ENCODE measurements at places on chromosomes 16 and 17. TPM values are rescaled to one million over a fixed set of nuclear protein-coding genes. Genes with fewer than 3 reads are reported as not detected.

GRCh38 chr17:6570731-6571451, 14.5 kb upstream of the PITPNM3 start:
- no peak for DNase-seq

GRCh38 chr16:22948603-22949368, 134.8 kb downstream of the HS3ST2 start:
- DNase-seq: no peak

DNA sequence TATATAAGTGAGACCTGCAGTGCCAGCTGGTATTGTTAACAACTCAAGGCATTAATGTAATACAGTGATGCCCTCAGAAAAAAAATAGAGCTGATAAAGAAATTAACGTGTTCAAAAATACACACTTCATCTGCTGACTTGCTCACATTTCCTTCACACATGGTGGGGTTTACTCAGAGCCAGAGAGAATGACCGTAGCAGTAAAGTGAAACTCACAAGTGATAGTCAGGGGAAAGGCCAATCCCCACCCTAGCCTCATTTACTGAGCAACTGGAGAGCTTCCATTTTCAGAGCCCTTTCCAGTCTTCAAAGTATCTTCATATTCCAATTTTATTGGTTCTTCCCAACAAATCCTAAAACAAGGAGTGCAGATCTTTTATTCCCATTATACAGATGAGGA, 74.0 kb upstream of the HLF start:
- no peak for DNase-seq

DNA sequence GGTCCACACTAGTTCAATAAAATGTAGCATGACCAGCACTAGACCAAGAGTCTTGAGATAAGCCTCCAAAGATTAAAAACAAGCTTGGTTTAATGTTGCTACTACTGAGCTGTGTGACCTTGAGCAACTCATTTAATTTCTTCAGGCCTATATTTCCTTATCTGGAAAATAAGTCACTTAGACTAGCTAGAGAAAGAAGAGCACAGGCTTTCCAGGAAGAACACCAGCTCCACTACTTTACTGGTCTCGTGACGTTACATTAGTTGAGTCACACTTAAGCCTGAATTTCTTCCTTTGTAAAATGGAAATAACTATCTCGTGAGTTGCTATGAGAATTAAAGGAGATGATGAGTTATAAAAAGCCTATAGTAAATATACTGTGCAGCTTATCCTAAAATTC, 5.4 kb downstream of the HELZ start:
- no peak for DNase-seq

- DNase-seq: no peak
These were observed 4.8 kb upstream of the KRT31 start for GRCh38 chr17:41402161-41402560.

DNA sequence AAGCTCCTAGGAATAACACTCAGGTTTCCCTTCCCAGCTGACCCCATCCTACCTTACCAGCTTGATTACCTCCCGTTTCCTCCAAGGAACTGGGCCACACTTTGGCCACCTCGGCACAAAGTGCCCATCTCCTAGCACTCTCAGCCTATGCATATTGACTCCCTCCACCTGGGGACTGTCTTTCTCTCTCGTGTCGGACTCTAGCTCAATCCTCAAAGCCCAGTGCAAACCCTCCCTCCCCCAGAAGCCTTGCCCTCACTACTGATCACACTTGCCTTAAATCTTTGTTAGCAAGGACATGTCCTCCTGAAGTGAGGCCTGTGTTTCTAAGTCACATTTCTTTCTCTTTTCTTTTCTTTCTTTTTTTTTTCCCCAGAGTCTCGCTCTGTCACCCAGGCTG, 2.6 kb upstream of the RAB26 start:
- no peak for DNase-seq

DNA sequence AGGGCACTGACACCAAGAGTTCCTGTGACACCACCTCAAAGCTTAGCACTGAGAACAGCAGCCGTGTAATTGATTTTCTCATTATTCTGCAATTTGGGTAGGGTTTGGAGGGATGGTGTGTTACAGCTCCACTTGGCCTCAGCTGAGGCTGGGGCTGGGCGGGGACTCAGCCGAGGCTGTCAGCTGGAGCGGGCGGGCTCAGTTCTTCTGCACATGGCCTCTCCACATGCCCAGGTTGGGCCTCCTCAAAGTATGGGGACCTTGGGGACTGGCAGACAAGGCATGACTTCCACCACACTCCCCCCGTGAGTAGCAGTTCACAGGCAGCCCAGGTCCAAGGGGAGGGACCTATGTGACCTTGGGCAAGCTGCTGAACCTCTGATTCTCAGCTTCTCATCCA, 171.5 kb downstream of the IRF8 start:
- no peak for DNase-seq

GRCh38 chr17:80313160-80313829, 52.6 kb downstream of the RNF213 start:
- no peak for DNase-seq

GRCh38 chr16:69526831-69527655, 38.7 kb upstream of the NFAT5 start:
- no peak for DNase-seq

DNA sequence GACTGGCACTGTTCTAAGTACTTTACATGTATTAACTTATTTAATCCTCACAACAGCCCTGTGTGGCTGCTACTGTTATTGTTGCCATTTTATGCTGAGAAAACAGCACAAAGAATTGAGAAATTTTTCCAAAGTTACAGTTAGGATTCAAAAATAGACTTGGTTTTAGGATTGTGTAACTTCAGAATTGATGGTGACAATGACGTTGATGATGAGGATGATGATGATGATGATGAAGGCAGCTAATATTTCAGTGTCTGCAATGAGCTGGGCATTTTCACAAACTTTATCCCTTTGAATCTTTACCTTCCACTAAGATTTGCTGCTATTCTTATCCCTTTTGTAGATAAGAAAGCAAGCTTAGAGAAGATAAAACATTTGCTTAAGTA, 22.1 kb downstream of the PRKCB start:
- DNase-seq: no peak

GRCh38 chr16:16127469-16128116, 95.7 kb downstream of the ABCC6 start:
- DNase-seq: peak; percentile 70

GRCh38 chr17:50204431-50204830, 3.0 kb upstream of the COL1A1 start:
- no peak for DNase-seq

DNA sequence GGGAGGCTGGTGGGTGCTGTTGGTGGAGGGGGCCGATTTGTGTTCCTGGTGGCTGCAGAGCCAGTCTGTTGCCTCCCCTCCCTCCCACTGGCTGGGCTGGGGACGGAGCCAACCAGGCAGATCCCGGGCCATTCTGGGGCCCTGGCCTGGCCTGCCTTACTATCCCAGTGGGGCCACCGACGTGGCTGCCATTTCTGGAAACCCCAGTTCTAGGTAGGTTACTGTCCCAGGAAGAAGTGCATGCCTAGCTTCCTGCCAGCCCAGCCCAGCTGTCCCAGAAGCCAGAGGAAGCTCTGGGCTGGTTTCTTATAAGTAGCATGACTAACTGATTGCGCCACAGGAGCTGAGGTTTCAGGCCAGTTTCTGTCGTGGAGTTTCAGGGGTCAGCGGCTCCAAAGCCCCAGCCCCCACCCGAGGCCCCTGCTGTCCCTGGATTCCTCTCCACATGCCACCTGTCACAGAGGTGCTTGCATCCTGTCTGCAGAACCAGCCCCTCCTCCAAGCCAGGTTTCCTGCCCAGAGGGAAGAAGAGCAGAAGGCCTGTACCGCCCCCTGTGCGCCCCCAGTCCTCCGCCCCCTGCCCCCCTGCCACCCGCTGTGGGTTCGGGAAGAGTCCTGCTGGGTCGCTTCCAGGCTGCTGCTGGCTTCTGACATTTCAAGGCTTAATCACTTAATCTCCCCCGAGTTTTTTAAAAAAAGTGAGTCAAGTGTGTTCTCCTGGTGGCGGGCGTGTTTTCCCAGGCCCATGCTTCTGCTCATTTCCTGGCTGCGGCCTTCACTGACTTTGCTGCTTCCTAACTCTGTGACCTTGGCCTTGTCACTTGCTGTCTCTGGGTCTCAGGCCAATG, 13.2 kb downstream of the IL4R start:
- peak; percentile 60 for DNase-seq

DNA sequence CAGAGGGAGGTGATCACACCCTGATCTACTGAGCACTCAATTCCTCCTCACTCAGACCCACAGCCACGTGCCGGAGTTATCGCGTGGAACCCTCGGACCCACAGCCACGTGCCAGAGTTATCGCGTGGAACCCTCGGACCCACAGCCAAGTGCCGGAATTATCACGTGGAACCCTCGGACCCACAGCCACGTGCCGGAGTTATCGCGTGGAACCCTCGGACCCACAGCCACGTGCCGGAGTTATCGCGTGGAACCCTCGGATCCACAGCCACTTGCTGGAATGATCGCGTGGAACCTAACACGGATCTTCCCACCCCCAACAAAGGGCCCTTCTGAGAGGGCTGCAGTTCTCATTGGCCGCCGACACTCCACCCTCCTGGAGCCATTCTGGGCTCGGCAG, 97.7 kb downstream of the PGS1 start:
- DNase-seq: no peak

DNA sequence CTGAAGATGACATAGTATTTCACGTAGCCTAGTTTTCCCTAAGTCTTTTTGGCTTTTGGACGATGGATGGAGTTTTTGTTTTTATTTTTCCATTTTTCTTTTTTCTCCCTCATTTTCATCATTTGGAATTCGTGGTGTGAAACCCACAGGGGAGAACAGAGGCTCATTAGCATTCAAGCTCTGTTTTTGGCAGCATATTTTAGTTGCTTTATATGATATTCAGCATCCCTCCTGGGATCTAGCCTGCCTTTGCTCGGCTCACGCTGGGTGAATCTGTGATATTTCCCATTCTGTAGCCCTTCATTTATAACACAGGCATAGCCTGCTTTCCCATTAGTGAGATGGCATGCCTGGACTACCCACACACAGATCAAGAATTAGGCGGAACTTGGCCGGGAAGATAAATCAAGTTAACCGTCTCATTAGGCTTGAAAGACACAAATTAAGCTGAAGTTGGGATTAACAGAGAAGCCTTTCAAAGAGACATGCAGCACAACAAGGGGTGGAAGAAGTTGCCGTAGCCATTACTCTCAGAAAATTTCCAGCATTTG, 20.1 kb upstream of the CLEC19A start:
- DNase-seq: no peak

RNF227 gene
- polyA plus RNA-seq: 3.3 TPM

ANKS4B gene
- not detected for polyA plus RNA-seq

C17orf113 gene
- 0.10 TPM for polyA plus RNA-seq

ACSM3 gene
- polyA plus RNA-seq: 7.4 TPM

RBFOX1 gene
- not detected for polyA plus RNA-seq

Data from CD8-positive, alpha-beta memory T cell (primary cell).